ENCODE measurements at places on chromosomes 12 and 14. TPM values are rescaled to one million over a fixed set of nuclear protein-coding genes. Genes with fewer than 3 reads are reported as not detected.
A peak's percentile ranks its signal among the peaks of the same experiment; 100 is the strongest.

KRT72 gene
- not detected for total RNA-seq

GLIPR1L2 gene
- 2.3 TPM for total RNA-seq

FOXN4 gene
- not detected for total RNA-seq

PRICKLE1 gene
- 9.2 TPM for total RNA-seq

KCNC2 gene
- total RNA-seq, result not detected

TAS2R46 gene
- total RNA-seq, result 3.2 TPM

ATL1 gene
- total RNA-seq, result 23.7 TPM

INTS13 gene
- total RNA-seq, result 21.9 TPM

NKX2-1 gene
- total RNA-seq, result not detected

ALX1 gene
- 2.9 TPM for total RNA-seq

FSCB gene
- 0.59 TPM for total RNA-seq

GRCh38 chr14:52551696-52552062 lies 626 bp downstream of the TXNDC16 start:
- no peaks in the 10 kb centered on the region for H3K36me3 ChIP-seq
- DNase-seq, result no peak
- H3K4me3 ChIP-seq, result peak overlapping the region; percentile 89
- H3K27me3 ChIP-seq, result no peaks in the 10 kb centered on the region
- H3K27ac ChIP-seq, result peak overlapping the region; percentile 92
- H3K4me1 ChIP-seq, result no peaks in the 10 kb centered on the region

DNA sequence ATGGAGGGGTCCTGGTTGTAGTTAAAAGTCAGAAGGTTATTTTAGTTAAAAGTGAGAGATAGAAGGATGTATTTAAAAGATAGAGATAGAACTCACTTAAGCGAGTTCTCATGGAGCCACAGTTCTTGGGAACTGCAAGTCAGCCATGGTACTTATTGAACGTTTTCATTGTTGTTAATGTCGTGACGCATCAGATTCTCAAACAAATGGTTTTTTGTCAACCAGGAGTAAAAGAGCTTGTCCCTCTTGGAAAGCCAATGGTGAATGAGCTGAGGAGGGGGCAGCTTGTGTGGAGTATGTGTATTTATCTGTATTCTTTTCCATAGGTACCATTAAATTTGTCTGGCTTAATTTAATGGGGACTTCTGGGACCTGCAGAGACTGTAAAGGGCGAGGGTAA lies 68.6 kb downstream of the FIGNL2 start:
- H3K27ac ChIP-seq, result no peak overlapping the region
- H3K27me3 ChIP-seq, result no peaks in the 10 kb centered on the region
- no peak overlapping the region for H3K4me3 ChIP-seq
- no peak for DNase-seq
- H3K36me3 ChIP-seq, result no peaks in the 10 kb centered on the region

GRCh38 chr12:70082997-70083676 lies 160.1 kb upstream of the CNOT2 start:
- H3K4me3 ChIP-seq, result no peak overlapping the region
- DNase-seq, result no peak
- no peak overlapping the region for H3K27ac ChIP-seq
- no peaks in the 10 kb centered on the region for H3K4me1 ChIP-seq
- H3K27me3 ChIP-seq, result no peaks in the 10 kb centered on the region

GRCh38 chr12:2811801-2812200 lies 667 bp upstream of the ITFG2 start:
- no peaks in the 10 kb centered on the region for H3K4me1 ChIP-seq
- no peaks in the 10 kb centered on the region for H3K27me3 ChIP-seq
- peak overlapping the region; percentile 46 for H3K27ac ChIP-seq
- no peak for DNase-seq
- H3K4me3 ChIP-seq, result peak overlapping the region; percentile 77

DNA sequence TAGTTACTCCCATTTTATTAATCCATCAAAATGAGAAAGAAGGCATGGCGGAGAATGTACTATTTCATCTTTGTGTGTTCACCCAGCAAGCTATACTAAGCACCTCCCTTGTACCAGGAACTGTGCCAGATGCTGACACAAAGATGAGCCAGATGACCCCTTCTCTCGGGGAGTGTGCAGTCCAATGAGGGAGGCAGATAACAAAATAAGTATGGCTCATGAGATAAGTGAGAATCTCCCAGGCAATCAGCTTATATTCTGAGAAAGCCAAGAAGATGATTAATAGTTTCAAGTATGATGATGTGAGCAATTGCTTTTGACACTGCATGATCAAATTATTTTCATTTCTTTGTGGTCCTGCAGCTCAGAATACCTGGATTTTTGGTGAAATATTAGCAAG lies 1.3 kb upstream of the TMEM233 start:
- no peak for DNase-seq
- peaks cover 57% of the 10 kb centered on the region for H3K27me3 ChIP-seq
- no peaks in the 10 kb centered on the region for H3K36me3 ChIP-seq
- no peaks in the 10 kb centered on the region for H3K4me1 ChIP-seq
- no peak overlapping the region for H3K4me3 ChIP-seq

DNA sequence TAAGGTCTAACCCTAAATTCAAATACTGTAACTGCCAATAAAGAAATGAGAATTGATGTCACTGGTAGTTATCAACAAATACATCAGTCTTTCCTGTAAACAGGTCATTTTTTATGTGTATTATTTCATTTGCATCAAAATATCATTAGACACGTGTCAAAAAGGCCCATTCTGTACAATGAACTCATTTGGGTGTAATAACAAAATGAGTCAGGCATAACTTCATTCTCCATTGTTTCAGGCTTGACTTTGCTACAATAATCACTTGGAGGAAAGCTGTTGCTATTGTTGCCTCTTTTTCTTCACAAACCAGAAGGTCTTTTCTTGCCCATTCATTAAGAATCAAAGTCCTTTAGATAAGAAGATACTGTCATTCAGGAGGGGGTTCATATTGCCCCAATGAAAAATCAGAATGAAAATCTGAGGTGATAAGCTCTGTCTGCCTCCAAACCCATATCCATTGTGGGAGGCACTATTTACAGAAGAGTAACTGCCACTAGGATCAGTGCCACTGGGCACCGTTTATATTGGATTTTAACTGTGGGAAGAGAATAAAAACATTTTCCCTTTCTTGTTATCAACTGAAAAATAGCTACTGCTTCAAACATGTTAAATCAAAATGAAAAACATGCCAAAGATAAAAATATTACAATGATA lies 10.1 kb downstream of the ENTPD5 start:
- DNase-seq, result no peak
- no peaks in the 10 kb centered on the region for H3K27me3 ChIP-seq
- H3K4me3 ChIP-seq, result no peak overlapping the region
- no peaks in the 10 kb centered on the region for H3K4me1 ChIP-seq

DNA sequence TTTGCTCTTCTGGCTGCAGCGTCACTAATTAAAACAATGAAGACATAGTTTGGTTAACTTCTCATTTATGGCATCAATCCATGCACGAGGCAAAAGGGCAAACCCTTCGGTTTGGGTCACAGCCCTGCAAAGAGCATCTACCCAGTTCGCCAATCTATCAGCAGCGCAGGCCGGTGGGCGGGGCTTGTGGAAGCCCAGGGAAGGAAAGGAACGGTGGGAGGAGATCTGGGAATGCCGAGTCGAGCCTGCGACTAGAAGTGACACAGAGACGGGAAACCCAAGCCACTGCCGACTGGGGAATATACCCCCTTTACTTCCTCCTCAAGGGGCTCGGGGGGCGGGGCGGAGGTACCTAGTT lies 466 bp downstream of the KICS2 start:
- H3K27me3 ChIP-seq, result no peaks in the 10 kb centered on the region
- H3K4me1 ChIP-seq, result no peaks in the 10 kb centered on the region
- H3K27ac ChIP-seq, result peak overlapping the region; percentile 97
- DNase-seq, result peak; percentile 83
- no peaks in the 10 kb centered on the region for H3K36me3 ChIP-seq
- H3K4me3 ChIP-seq, result peak overlapping the region; percentile 91

- H3K4me3 ChIP-seq, result no peak overlapping the region
- no peak overlapping the region for H3K27ac ChIP-seq
- H3K36me3 ChIP-seq, result no peaks in the 10 kb centered on the region
- no peaks in the 10 kb centered on the region for H3K27me3 ChIP-seq
- H3K4me1 ChIP-seq, result no peaks in the 10 kb centered on the region
Measured at GRCh38 chr12:58285551-58285950, 344.2 kb downstream of the ATP23 start.

DNA sequence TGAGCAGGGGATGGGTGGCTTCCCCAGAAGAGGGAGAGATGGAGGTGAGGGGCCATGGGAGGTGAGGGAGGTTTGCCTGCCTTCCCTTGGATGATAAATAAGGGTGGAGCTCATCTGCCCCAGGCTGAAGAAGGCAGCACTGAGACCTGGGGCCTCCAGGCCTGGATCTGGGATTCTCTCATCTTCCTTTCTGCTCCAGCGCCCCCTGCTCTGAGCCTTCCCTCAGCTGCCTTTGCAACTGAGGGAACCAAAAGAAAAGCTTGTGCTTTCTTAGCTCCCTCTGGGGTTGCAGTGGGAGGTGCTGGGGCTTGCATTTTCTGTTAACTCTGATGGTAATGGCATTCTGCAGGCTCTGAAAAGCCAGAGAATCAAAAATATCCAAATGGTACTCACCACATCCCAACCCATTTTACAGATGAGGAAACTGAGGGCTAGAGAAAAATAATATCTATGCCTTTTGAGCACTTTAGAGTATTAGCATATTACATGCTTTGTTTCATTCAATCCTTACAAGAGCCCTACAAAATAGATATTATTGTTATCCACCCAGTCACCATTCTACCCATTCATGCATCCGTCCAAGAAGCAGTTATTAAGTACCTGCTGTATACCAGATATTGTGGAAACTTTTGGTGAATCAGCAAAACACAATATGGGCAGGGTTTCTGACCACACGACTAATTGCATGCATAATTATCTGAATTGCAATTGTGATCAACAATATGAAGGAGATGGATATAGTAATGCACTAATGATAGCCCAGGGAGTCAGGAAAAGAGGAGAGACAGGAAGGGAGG lies 102.2 kb downstream of the WSCD2 start:
- H3K27ac ChIP-seq, result no peak overlapping the region
- no peaks in the 10 kb centered on the region for H3K27me3 ChIP-seq
- H3K36me3 ChIP-seq, result no peaks in the 10 kb centered on the region
- DNase-seq, result no peak
- no peaks in the 10 kb centered on the region for H3K4me1 ChIP-seq

GRCh38 chr12:45973526-45973925 lies 16.8 kb downstream of the SCAF11 start:
- no peaks in the 10 kb centered on the region for H3K4me1 ChIP-seq
- H3K27ac ChIP-seq, result no peak overlapping the region
- no peaks in the 10 kb centered on the region for H3K36me3 ChIP-seq
- DNase-seq, result no peak

GRCh38 chr12:124480469-124481256 lies 86.7 kb downstream of the NCOR2 start:
- H3K27me3 ChIP-seq, result no peaks in the 10 kb centered on the region
- H3K4me1 ChIP-seq, result peaks cover 19% of the 10 kb centered on the region
- no peak overlapping the region for H3K4me3 ChIP-seq

GRCh38 chr12:133106253-133106652 lies 23.8 kb downstream of the ZNF891 start:
- H3K36me3 ChIP-seq, result peaks cover 30% of the 10 kb centered on the region
- H3K4me1 ChIP-seq, result no peaks in the 10 kb centered on the region
- H3K27ac ChIP-seq, result no peak overlapping the region

DNA sequence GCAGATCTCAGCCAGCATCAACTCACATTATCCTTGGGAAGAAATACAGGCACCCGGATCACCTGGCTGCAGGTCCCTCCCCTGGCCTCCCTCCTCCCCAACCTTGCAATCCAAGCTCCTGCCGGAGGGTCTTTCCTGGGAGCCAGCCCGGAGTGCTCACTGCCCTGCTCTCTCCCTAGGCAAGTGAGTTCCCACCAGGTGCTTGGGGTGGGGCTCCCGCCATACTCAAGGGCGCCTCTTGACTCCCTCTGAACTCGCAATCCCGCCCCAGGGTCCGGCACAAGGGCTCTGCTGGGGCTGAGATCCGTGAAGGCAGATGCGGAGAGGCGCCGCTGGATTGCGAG lies 1.2 kb upstream of the CEP170B start:
- H3K27me3 ChIP-seq, result no peaks in the 10 kb centered on the region
- no peak overlapping the region for H3K4me3 ChIP-seq

GRCh38 chr12:68489273-68489672 lies 121.4 kb upstream of the RAP1B start:
- H3K27me3 ChIP-seq, result no peaks in the 10 kb centered on the region
- DNase-seq, result no peak
- no peak overlapping the region for H3K4me3 ChIP-seq
- H3K36me3 ChIP-seq, result no peaks in the 10 kb centered on the region
- H3K4me1 ChIP-seq, result no peaks in the 10 kb centered on the region
- no peak overlapping the region for H3K27ac ChIP-seq

- H3K4me3 ChIP-seq, result no peak overlapping the region
- no peaks in the 10 kb centered on the region for H3K27me3 ChIP-seq
Measured at GRCh38 chr14:53692885-53693284, 263.7 kb downstream of the BMP4 start.

DNA sequence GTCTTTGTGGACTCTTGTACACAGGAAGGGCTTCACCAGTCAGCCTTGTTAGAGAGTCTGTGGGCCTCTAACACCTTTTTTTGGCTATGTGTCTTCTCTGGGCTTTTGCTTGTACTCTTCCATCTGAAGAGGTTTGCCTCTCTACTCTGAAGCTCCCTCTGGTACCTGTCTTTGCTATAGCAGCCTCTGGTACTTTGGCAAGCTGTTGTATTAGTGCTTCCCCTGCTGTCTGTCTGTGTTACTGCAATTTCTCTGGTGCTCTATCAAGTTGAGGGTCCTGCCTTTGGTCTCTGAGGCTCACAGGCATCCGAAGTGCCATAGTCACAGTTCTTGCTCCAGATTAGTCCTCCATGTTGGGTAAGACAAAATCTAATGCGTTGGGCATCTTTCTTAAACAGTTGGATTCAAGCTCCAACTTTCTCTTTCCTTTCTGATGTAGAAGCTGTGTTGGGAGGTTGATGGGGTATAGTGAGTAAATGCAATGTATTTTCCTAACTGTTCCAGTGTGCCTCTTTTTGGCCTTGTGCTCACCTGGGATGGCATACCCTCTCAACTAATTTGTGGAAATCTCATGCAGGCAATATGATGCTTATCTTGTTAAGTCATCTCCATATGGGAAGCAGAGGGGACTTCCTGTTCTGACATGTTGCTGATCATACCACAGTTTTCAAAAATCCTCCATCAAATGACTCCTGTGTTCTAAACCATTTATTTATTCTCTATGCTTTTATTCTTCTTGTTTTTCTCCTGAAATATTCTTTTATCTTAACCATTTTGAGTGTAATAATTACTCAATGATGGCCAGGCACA lies 88.8 kb downstream of the ATF7IP start:
- DNase-seq, result no peak
- H3K4me3 ChIP-seq, result no peak overlapping the region
- H3K4me1 ChIP-seq, result no peaks in the 10 kb centered on the region
- H3K27ac ChIP-seq, result no peak overlapping the region
- H3K27me3 ChIP-seq, result no peaks in the 10 kb centered on the region
- H3K36me3 ChIP-seq, result peaks cover 4% of the 10 kb centered on the region

DNA sequence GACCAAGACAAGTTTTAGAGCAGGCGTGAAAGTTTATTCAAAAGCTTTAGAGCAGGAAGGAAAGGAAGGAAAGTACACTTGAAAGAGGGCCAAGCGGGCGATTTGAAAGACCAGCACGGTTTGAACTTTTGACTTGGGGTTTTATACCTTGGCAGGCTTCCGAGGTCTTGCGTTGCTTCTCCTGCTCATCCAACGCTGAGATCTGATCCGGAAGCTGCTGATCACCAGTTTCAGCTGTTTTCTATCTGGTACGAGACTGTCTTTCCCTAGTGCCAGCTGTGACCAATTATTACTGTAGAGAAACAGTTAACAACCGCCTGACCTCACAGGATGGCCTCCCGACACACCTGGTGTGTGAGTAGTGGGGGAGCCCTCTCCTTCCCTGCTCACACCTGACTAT lies 20.6 kb upstream of the SNRPF start:
- H3K4me1 ChIP-seq, result peaks cover 10% of the 10 kb centered on the region
- no peaks in the 10 kb centered on the region for H3K36me3 ChIP-seq
- no peak overlapping the region for H3K4me3 ChIP-seq
- peak; percentile 41 for DNase-seq
- H3K27me3 ChIP-seq, result no peaks in the 10 kb centered on the region
